ENCODE measurements at places on chromosomes 3 and 15.

- no peak for DNase-seq
Measured at GRCh38 chr3:178434206-178434805, 101.9 kb upstream of the KCNMB2 start.

DNA sequence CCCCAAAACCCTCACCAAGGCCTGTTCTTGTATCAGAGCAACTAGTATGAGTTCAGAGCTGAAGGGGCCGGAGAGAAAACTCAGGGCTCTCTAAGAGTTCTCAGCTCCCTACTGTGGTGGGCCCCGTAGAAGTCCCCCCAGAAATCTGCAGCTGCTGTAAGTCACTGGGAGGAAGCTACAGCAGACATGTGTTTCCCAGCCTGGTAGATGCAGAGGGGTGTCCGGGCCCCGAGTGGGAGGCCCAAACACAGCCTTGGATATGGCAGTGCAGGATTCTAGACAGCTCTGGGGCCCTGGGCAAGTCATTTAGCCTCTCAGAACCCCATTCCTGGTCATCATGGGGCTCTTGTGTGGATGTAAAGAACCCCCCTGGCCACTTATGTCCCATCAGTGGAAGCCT, 39.2 kb upstream of the CSPG4 start:
- no peak for DNase-seq

GRCh38 chr3:196440041-196440537, 7.9 kb upstream of the UBXN7 start:
- no peak for DNase-seq

- peak; percentile 16 for DNase-seq
Measured at GRCh38 chr15:70833861-70834765, 19.8 kb downstream of the LARP6 start.

DNA sequence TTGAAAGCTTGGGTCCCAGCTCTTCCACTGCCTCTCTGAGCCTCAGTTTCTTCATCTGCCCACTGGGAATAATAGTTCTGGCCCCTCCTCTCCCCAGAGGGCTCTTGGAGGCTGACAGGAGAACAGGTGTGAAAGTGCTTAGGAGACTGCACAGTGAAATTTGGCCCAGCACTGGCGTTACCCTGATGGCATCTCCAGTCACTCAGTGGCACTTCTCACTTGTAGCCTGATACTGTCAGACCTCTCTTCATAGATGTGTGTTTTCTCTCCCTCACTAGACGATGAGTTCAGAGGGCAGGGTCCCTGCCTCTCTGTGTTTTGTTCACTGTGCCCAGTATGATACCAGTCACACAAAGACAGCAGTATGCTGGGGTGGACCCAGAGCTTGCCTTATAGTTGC, 22.2 kb upstream of the IGDCC3 start:
- DNase-seq: no peak

GRCh38 chr15:85312486-85312885, 67.9 kb upstream of the AKAP13 start:
- peak; percentile 76 for DNase-seq

DNA sequence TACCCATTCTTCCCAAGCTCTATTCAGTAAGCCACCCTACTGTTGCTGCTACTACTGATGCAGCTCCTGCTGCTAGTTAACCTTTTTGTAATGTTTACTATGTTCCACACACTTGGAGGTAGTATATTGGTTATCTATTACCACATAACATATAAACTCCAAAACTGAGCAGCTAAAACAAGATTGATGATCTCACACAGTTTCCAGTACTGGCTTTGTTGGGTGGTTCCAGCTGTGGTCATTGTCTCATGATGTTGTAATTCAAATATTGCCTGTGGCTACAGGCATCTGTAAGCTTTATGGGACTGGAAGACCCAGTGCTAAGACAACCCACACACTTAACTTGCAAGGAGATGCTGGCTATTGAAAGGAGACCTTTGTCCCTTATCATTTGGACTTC, 556.2 kb upstream of the SUCLG2 start:
- DNase-seq: no peak

GRCh38 chr3:11000528-11000927, 8.0 kb downstream of the SLC6A1 start:
- no peak for DNase-seq

GRCh38 chr3:52874864-52875587, 22.3 kb downstream of the STIMATE start:
- no peak for DNase-seq

All from RCC 7860 (cell line).